ENCODE measurements at places on chromosomes 5 and 9. TPM values are rescaled to one million over a fixed set of nuclear protein-coding genes. Genes with fewer than 3 reads are reported as not detected.
A peak's percentile ranks its signal among the peaks of the same experiment; 100 is the strongest.

DNA sequence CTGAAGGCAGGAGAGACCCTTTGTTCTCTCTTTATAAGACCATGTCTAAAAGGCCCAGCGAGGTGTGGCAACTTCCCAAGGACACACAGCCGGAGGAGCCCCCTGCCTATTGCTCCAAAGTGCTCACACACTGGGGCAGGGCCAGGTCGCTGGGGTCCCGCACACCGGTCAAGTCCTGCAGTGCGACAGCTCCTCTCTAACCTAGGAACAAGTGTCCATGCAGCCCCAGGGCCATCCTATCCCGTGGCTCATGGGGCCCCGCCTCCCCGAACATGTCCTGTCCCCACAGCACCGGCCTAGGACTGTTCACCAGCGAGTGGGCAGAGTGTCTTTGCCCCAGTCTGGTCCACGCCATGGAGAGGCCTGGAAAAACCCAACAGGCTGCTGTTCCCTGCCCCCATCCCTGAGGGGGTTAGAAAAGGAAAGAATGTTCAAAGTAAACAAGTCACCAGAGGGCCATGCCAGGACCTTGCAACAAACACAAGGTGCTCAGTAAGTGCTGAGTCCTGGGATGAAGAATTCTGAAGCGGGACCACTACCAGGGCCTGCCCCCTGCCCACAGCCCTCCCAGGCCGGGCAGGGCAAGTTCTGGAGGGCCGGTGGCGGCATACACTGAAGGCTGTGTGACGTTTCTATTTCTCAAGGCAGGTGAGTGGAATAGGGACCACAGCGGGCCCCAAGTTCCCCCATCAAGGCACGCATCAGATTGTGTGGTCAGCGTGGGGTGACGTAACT is 938 bp downstream of the NINJ1 start:
- DNase-seq = no peak
- H3K27ac ChIP-seq = peak overlapping the region; percentile 97
- no peaks in the 10 kb centered on the region for H3K36me3 ChIP-seq
- peak overlapping the region; percentile 87 for H3K4me3 ChIP-seq
- no peaks in the 10 kb centered on the region for H3K4me1 ChIP-seq

- H3K27me3 ChIP-seq = no peaks in the 10 kb centered on the region
- no peak overlapping the region for H3K4me3 ChIP-seq
- H3K4me1 ChIP-seq = peaks cover 5% of the 10 kb centered on the region
- DNase-seq = no peak
These were observed 40.7 kb downstream of the VCAN start for GRCh38 chr5:83512061-83512745.

The GAPVD1 gene
- 6.5 TPM for polyA plus RNA-seq

DNA sequence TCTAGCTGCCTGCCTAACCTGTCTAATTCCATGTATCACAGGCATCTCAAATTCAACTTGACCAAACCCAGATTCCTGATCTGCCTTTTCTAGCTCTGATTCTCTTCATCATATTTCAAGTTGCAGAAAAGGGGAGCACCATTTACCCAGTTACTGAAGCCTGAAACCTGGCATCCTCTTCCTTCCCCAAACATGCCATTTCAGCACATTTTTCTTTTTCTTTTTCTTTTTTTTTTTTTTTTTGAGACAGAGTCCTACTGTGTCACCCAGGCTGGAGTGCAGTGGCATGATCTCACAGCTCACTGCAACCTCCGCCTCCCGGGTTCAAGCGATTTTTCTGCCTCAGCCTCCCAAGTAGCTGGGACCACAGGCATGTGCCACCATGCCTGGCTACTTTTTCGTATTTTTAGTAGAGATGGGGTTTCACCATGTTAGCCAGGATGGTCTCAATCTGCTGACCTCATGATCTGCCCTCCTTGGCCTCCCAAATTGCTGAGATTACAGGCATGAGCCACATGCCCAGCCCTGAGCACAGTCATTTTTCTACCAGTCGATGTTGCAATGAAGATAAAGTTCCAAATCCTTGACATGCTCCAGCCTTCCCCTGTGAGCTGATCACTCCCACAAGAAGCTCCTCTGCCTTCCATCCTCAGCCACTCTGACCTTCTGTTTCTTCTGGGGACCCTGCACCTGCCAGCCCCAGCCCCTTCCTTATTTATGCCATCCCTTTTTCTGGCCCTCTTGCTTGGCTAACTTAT is 32.2 kb downstream of the ACER2 start:
- H3K4me3 ChIP-seq = no peak overlapping the region
- H3K27me3 ChIP-seq = no peaks in the 10 kb centered on the region
- H3K4me1 ChIP-seq = no peaks in the 10 kb centered on the region
- H3K36me3 ChIP-seq = no peaks in the 10 kb centered on the region

The IFNA21 gene
- polyA plus RNA-seq = not detected

GRCh38 chr5:100694100-100694499 is 158.9 kb downstream of the FAM174A start:
- DNase-seq = no peak
- no peak overlapping the region for H3K27ac ChIP-seq
- no peaks in the 10 kb centered on the region for H3K36me3 ChIP-seq
- H3K4me1 ChIP-seq = no peaks in the 10 kb centered on the region
- no peaks in the 10 kb centered on the region for H3K27me3 ChIP-seq

DNA sequence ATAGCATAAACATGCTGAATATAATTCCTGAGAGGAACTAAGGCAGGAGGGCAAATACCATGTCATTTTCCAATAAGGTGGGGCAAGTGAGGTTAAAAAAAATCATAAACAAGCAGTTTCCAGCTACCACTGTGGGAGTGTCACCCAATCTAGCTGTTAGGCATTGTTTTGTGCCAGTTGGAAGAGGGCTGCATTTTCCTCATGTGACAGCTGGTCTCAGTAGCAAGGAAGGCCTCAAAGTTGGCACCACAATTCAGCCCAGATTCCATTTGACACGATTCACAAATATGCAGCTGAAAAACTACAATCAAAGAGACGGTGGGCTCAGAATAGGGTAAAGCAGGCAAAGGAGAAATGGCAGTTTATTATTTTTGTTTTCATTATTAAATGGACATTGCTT is 636.1 kb downstream of the KIF4B start:
- no peaks in the 10 kb centered on the region for H3K4me1 ChIP-seq
- no peak overlapping the region for H3K27ac ChIP-seq
- no peaks in the 10 kb centered on the region for H3K27me3 ChIP-seq
- H3K36me3 ChIP-seq = no peaks in the 10 kb centered on the region
- no peak for DNase-seq

The SPATA31D4 gene
- not detected for polyA plus RNA-seq

- H3K36me3 ChIP-seq = no peaks in the 10 kb centered on the region
- no peak overlapping the region for H3K4me3 ChIP-seq
- H3K27me3 ChIP-seq = no peaks in the 10 kb centered on the region
- H3K27ac ChIP-seq = no peak overlapping the region
- DNase-seq = no peak
- peaks cover 3% of the 10 kb centered on the region for H3K4me1 ChIP-seq
These were observed 30.8 kb upstream of the ALDH1A1 start for GRCh38 chr9:72983512-72984225.

DNA sequence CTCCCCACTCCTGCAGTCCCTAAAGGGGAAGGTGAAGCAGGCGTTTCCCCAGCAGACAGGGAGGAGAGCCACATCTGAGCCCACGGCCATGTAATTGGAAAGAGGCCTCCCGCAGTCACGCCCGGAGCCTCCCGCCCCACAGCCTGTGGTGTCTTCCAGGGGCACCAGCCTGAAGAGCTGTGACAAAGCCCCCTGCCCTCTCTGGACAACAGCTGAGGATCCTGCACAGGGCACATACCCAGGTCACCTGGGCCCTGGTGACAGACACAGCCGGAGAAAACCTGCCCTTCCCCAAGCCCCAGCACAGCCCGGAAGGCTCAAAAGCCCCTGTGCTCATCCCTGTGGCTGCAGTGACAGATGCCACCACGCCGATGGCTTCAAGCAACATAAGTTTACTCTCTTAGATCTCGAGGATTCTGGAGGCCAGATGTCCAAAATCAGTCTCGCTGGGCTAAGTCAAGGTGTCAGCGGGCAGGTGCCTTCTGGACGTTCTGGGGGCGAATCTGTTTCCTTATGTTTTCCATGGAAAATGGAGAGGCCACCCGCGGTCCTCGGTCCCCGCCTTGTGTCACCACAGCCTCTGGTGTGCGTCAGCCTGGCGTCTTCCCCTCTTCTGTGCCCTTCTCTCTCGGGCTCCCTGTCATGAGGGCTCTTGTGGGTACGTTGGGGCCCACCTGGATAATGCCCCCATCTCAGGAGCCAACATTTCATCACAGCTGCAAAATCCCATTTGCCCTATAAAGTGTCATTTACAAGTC is 71.5 kb downstream of the PSMB7 start:
- no peaks in the 10 kb centered on the region for H3K36me3 ChIP-seq
- H3K4me3 ChIP-seq = no peak overlapping the region
- peak; percentile 72 for DNase-seq
- no peaks in the 10 kb centered on the region for H3K4me1 ChIP-seq

- H3K36me3 ChIP-seq = no peaks in the 10 kb centered on the region
- no peaks in the 10 kb centered on the region for H3K27me3 ChIP-seq
- no peaks in the 10 kb centered on the region for H3K4me1 ChIP-seq
- no peak overlapping the region for H3K4me3 ChIP-seq
- H3K27ac ChIP-seq = no peak overlapping the region
These were observed 59.8 kb downstream of the SH3RF2 start for GRCh38 chr5:145996135-145996534.

GRCh38 chr9:14314929-14315874 is 1.3 kb upstream of the NFIB start:
- peak overlapping the region; percentile 97 for H3K27ac ChIP-seq
- H3K4me1 ChIP-seq = no peaks in the 10 kb centered on the region
- peak overlapping the region; percentile 39 for H3K4me3 ChIP-seq
- peak; percentile 95 for DNase-seq

GRCh38 chr9:137678202-137678601 is 59.4 kb downstream of the EHMT1 start:
- H3K27me3 ChIP-seq = no peaks in the 10 kb centered on the region
- no peaks in the 10 kb centered on the region for H3K36me3 ChIP-seq
- H3K27ac ChIP-seq = no peak overlapping the region
- H3K4me3 ChIP-seq = no peak overlapping the region
- DNase-seq = no peak

DNA sequence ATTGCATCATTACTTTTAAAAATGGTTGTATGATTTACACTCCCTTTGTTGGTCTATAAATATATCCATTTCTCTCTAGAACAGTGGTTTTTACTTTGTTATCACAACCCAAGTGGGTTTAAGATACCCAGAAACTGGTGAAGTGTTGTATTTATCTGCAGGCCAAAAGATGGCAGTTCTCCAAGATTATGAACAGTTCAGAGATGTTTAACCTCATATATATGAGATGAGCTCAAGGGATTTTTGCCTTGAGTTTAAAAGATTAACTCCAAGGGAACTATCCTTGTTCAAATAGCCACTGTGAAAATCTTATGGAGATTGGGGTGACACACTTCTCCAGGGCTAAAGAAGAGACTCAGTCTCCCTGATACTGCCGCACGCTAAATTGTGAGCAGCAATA is 572.6 kb downstream of the TLE4 start:
- no peak overlapping the region for H3K27ac ChIP-seq
- no peaks in the 10 kb centered on the region for H3K36me3 ChIP-seq
- no peak overlapping the region for H3K4me3 ChIP-seq
- no peak for DNase-seq
- no peaks in the 10 kb centered on the region for H3K27me3 ChIP-seq

- no peak for DNase-seq
- no peaks in the 10 kb centered on the region for H3K4me1 ChIP-seq
- no peaks in the 10 kb centered on the region for H3K27me3 ChIP-seq
- no peak overlapping the region for H3K27ac ChIP-seq
- H3K4me3 ChIP-seq = no peak overlapping the region
These were observed 490.9 kb downstream of the GADD45G start for GRCh38 chr9:90095682-90096081.

The IFNB1 gene
- polyA plus RNA-seq = not detected

The CDO1 gene
- 93.9 TPM for polyA plus RNA-seq

GRCh38 chr5:172837640-172838039 is 3.6 kb downstream of the ERGIC1 start:
- H3K27me3 ChIP-seq = no peaks in the 10 kb centered on the region
- DNase-seq = peak; percentile 74
- peaks cover 6% of the 10 kb centered on the region for H3K4me1 ChIP-seq
- H3K27ac ChIP-seq = peak overlapping the region; percentile 52
- H3K36me3 ChIP-seq = no peaks in the 10 kb centered on the region

GRCh38 chr5:158720281-158720680 is 379.4 kb downstream of the EBF1 start:
- H3K4me1 ChIP-seq = peaks cover 12% of the 10 kb centered on the region
- no peaks in the 10 kb centered on the region for H3K27me3 ChIP-seq
- no peak overlapping the region for H3K4me3 ChIP-seq
- peak overlapping the region; percentile 57 for H3K27ac ChIP-seq
- DNase-seq = no peak
- no peaks in the 10 kb centered on the region for H3K36me3 ChIP-seq
